ENCODE measurements at places on chromosomes 6 and 20.

GRCh38 chr6:130617658-130618057 is 209.5 kb upstream of the SMLR1 start:
- DNase-seq = no peak

GRCh38 chr20:36273414-36274180 is 32.5 kb upstream of the DLGAP4 start:
- DNase-seq = no peak

- no peak for DNase-seq
These were observed 39.2 kb downstream of the PREX1 start for GRCh38 chr20:48788486-48789072.

GRCh38 chr6:133977983-133978895 is 25.2 kb downstream of the TBPL1 start:
- no peak for DNase-seq

- no peak for DNase-seq
These were observed 34.0 kb upstream of the VSTM2L start for GRCh38 chr20:37868851-37869333.

GRCh38 chr6:154412106-154412820 is 55.7 kb upstream of the IPCEF1 start:
- no peak for DNase-seq

DNA sequence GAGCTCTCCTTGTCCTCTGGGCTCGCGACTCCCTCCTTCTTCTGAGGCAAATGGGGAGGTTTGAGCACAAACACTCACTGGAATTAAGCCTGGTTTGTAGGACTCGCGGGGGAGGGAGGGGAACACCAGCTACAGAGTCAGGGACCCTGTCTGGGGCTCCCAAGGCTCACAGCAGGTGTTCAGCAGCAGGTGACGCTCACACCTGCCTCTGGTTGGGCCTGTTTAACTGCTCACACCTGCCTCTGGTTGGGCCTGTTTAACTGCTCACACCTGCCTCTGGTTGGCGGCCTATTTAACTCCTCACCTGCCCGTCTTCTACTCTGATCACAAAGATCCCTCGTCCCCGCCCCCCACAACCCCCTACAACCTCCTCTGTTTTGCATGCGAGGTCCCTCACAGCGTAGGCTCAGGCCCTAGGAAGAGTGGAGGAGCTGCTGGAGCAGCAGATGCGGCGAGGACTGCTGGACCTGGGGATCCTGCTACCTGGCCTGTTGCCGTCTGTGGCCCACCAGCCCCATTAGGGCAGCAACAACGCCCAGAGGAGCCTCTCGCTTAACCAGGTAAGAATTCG is 181.9 kb downstream of the ERMARD start:
- DNase-seq = no peak

- DNase-seq = no peak
These were observed 36.5 kb upstream of the HLA-G start for GRCh38 chr6:29791162-29791561.

DNA sequence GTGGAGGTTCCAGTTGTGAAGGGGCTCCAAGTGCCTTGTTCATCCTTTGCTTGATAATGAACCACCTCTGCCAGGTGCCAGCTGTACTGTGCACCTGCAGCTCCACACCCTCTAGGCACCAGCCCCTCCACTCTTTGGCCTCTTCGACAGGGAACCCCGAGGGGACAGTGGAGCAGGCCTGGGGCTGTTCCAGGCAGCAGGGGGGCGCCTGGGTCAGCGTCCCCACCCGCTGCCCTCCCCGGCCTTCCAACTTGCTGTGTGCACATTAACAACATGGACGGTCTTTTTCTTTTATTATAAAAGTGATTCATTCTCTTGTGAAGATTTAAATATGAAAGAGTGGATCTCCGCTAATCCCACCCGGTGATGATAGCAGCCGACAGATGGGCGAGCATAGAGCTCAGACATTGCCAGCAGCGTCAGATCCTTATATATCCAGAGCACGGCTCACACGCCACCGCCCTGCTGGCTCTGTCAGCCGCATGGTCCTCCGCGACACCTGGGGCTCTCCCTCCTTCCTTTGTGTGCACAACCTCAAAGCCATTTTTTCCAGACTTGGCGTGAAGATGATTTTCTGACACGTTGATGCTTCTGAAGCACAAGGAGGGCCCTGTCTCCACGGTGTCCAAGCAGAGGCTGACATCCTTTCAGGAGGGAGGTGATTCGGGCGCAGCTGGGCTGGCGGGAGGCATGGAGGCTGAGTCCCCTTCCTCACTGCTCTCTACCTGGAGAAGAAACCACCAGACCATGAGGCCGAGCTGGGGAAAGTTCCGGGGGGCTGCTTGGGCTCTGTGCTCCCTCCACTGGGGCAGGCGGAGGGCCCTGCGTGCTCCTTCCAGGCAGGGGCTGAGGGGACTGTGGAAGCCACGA is 22.2 kb upstream of the MRGBP start:
- no peak for DNase-seq

DNA sequence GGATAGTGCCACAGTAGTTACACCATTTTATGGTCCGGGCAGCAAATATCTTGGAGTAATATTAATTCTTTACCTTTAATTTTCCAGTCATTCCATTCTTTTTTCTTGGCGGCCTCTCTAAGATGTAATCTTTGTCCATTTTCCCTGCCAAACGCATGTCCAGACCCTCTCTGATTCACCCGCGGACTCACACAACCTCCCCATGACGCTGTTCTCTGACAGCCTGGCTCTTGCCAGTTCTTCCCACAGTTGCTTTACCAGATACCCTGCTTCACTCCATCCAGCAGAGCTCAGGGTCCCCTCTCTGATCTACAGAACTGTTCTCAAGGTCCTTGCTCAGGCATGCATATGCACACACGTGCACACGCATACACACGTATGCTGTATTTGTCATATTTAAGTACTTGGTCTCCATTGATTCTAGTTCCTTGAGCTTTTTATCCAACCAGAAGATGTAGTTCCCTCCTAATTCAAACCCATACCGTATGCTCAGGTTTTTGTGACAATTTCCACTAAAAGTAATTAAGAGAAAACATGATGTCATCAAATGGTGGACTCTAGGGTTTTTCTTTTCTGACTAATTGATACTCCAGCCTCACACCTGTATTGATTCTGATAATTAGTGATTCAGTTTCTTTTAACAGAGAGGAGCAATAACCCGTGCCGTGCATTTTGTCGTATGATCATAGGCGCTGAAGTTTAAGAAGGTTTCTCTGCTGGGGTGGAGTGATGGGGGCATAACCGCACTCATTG is 10.0 kb downstream of the BPHL start:
- DNase-seq = no peak

GRCh38 chr6:76615395-76615794 is 542.9 kb upstream of the IMPG1 start:
- no peak for DNase-seq

GRCh38 chr6:5776706-5777390 is 229.9 kb downstream of the NRN1 start:
- no peak for DNase-seq

- DNase-seq = no peak
These were observed 422.9 kb upstream of the CHD6 start for GRCh38 chr20:42041000-42041565.

DNA sequence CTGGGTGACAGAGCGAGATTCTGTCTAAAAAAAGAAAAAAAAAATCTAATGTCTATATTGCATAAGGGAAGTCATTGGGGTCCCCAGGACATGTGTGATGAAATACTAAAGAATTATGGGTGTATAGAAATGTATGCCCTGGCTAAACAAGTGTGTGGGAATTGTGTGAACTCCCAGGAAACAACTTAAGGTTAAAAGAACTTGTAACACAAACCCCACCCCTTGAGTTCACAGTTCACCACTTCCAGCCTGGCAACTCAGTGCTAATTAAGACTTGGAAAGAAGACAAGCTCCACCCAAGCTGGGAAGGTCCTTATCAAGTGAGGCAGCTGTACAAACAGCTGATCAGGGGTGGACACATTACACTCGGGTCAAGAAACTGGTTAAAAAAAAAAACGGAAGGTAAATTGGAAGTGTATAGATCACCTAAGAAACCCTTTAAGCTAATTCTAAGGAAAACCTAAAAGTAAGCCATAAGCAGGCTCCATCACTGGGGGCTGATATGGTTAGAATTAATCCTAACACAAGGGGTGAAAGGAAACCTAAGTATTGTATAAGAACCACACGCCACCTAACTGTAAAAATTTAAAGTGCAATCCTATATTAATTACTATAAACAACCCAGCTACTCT is 25.2 kb downstream of the HLA-A start:
- DNase-seq = no peak

DNA sequence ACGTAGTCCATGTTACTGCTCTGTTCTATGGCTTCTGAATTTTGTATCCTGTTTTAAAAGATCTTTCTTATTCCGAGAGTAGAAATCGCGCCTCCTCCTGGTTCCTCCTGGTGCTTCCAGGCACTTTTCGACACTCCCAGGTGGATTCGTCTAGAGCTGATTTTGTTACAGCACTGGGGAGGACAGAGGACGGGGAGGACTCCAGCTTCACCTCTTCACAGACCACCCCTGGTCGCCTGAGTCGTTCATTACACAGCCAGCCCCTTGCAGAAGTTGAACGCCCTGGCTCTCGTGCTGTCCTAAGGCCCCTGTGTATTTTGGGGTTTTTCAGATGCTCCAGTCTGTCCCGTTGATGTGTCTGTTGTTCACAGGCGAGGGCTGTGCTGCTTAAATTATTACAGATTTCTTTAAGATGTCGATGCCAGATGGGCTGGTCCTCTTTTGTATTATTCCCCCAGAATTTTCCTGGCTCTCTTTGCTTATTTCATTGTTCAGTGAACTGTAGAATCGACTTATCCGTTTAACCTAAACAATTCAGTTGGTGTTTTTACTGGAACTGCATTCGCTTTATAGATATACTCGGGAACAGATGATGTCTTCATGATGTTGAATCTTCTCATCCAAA is 30.5 kb downstream of the COL20A1 start:
- DNase-seq = no peak

GRCh38 chr6:53629862-53630532 is 35.6 kb downstream of the KLHL31 start:
- DNase-seq = no peak

GRCh38 chr6:39171489-39172376 is 56.7 kb upstream of the SAYSD1 start:
- no peak for DNase-seq

- DNase-seq = no peak
These were observed 22.5 kb downstream of the JARID2 start for GRCh38 chr6:15268137-15268908.

DNA sequence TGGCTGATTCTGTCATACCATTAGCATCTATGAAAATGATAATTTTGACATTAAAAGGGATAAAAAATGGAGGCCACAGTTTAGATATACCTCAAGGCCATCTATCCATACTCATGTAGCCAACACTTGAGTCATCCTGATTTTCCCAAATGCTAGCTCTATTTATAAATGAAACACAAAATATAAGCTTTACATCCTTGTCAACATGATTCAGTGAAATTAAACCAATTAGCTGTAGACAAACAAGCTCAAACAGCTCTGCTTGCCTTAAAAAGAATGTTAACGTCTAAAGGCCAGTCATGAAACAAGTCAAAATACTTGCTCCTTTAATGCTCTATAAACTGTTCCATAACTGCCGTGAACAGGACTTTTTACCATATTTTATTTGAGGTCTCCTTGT is 40.3 kb downstream of the ABRACL start:
- DNase-seq = no peak

DNA sequence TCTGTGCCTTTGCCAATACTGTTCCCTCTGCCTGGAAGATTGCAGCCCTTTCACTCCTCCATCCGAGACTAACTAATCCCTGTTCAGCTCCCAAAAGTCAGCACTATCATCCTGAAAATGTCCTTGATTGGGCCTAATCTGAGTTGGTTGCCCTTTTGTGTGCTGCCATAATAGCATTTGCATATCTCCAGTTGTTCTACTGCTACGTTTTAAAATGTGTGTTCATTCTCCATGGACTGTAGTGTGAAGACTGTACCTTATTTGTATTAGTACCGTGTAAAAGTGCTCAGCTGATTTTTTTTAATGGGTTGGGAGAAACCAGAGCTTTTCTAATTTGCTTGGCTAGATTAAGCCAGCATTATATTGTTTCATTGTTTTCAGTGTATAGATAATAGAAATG is 401.3 kb downstream of the LAMA2 start:
- DNase-seq = no peak

- no peak for DNase-seq
These were observed 1370.3 kb upstream of the CITED2 start for GRCh38 chr6:140744659-140745320.

DNA sequence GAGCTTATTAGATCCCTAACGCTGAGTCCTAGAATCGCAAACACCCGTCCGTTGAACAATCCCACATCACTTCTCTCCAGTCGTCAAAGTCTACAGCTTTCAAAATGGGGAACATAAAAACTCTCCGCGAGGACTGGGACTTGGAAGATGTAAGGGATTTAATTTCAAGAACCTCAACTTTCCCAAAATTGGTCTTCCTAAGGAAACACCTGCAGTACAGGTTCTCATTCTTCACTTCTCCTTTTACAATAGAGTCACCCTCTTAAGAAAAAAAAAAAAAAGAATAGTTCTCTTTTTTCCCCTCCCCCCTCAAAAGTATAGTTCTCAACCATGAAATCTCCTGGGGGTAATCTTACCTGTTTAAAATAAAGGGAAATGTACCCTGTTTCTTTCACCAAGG is 6.6 kb upstream of the ZBTB22 start:
- no peak for DNase-seq

DNA sequence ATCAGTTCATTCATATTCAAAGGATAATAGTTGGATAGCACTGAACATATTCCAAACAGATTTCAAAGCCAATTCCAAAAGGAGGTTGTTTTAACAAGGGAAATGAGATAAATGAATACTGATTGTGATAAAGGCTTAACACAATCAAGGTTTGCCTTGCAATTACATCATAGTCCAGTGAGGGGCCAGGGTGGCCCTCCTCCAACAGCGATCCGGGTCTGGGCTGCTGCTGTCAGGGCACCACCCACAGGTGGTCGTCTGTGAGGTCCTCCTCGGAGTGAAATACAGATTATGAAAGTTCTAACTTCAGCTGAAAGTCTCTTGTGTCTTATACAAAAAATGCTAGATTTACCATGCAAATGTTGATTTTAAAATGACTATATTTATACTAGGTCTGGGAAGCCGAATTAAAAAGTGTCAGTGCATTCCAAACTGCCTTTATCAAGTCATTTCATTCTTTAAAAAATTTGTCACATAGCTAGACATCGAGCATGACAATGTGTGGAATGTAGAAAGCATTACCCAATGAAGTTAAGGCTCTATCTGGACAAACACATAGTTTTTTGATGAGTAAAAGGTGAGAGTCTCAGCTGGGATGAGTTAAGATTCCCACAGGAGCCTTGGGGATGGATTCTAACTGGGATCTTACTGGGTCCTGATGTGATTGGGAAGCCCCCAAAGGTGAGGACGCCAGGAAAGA is 65.9 kb upstream of the SLC22A23 start:
- DNase-seq = no peak

DNA sequence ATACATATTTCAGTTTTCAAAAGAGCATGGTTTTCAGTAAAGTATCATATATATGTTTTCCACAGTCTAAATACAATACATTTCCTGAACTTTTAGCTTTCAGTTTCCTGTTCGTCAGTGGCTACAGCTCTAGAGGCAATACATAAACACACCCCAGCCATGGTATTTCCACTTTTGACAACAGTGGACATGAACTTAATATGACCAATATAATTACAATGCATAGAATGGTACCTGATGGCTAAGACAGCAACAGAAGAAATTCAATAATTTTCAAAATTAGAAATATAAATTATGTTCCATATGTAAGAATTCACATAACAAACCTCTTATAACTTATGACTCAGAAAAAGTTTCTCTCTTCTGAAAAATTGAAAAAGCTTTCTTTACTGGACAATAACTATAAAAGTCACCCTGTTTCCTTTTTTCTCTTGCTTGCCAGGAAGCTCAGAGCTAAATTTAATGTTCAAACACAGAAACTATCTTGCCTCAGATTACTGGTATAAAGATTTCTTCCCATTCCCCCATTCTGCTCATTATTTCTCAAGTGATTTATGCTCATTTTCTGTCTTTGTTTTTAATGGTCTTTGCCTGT is 19.2 kb downstream of the FKBP5 start:
- no peak for DNase-seq

Measured in activated gamma-delta T cell treated with anti-CD3 and anti-CD28 coated beads, Interleukin-2, amount 50 U/mL, for 16 hours (primary cell).